ENCODE measurements at places on chromosomes 7 and 10.

DNA sequence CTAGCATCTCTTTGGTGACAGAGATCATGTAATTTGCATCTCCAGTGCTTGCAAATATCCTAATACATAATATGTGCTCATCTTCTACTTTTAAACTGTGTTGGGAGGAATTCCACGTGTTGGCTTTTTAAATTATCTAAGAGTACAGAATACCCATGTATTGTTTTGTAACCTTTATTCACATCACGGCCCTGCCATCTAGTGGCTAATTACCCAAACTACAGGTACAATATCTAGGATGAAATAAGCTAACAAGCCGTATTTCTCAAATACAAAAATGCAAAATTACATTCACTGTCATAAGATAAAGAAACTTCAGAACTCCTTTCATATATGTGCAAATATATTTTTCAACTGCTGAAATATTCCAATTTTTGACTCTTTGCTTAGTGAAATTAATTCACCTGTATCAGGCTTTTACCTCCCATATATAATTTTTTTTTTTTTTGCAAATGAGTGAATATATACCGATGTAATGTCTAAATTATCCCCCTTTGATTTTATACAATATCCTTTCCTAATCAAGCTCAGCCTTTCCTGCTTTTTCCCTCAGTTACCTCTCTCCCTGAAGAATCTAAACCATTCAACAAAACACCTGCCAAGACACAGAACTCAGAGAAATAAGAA lies 30.3 kb upstream of the LSM8 start:
- DNase-seq = no peak

GRCh38 chr7:143265017-143265693 lies 1.9 kb downstream of the GSTK1 start:
- no peak for DNase-seq

DNA sequence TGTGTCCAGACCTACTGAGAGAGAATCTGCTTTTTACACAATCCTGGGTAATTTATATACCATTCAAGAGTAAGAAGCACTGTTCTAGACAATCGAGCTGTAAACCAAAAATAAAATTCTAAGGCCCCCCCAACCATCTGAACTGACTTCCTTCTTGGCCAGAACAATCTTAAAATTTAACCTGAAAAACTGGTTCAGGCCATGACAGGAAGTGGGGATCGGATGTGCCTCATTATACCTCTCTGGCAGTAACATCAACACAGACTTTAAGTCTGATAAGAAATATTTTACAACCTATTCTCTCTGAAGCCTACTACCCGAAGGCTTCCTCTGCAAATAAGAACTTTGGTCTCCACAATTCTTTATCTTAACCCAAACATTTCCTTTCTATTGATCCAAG lies 75.2 kb upstream of the KIF5B start:
- no peak for DNase-seq

GRCh38 chr7:8221101-8221495 lies 40.9 kb downstream of the ICA1 start:
- DNase-seq = no peak
